Stimulated activated CD4-positive, alpha-beta T cell treated with anti-CD3 and anti-CD28 coated beads, Interleukin-4, amount 100 ng/mL, for 1 hour (primary cell): ENCODE measurements at places on chromosomes 2 and 18.

- DNase-seq = no peak
Measured at GRCh38 chr2:26873286-26873983, 25.5 kb downstream of the DPYSL5 start.

- no peak for DNase-seq
Measured at GRCh38 chr2:70771446-70771845, 3.4 kb upstream of the ADD2 start.

DNA sequence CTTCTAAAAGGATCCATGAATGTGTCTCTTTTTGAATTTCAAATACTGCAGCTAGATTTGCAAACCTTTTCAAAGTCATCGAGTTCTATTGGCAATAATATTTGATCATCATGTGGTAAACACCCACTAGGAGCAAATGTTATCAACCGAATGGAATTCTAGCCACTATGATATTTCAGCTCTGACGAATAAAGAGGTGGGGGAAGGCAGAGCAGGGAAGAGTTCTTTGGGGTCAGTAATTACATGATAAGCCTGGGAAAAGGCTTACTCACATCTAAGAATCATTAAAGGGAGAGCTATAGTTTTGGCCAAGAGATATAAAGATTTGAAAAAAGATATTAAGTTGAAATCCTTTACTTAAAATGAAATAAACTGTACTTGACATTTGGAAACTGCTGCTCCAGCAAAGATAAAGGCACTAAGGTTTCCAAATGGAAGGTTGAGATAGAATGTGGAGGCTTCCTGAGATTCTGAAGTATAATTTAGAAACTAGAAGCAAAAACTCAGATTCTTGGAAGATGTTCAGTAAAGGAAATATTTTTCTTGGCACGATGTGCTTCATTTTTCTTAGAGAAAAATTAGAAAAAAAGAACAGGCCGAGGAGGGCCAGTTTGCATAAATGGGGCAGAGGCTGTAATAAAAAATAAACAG is 104.7 kb upstream of the ARHGAP28 start:
- DNase-seq = no peak

DNA sequence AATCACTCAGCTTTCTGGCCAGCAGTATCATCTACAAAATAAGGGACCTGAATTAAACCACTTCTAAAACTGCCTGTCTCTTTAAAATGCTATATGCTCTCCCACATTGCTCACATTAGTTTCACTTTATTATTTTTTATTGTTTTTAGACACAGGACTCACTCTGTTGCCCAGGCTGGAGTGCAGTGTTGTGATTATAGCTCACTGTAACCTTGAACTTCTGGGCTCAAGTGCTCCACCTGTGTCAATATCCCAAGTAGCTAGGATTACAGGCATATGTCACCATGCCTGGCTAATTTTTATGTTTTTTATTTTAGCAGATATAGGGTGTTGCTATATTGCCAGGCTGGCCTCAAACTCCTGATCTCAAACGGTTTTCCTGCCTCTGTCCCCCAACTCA is 591.3 kb upstream of the ZNF804A start:
- DNase-seq = no peak

- DNase-seq = no peak
Measured at GRCh38 chr2:219511547-219512325, 2.5 kb upstream of the ASIC4 start.

DNA sequence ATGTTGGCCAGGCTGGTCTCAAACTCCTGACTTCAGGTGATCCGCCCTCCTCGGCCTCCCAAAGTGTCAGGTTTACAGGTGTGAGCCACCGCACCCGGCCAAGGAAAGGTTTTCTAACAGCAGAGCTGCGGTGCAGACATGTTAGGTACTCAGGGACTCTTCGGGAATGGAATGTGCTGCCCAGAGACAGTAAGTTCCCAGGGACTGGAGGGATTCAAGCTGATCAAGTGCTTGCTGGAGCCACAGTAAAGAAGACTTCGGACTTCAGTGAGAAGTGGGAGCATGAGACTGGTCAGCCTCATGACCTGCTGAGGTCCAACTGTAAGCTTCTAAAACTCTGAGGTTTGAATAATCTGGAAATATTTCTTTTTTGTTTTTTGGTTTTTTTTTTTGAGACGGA is 7.8 kb upstream of the DES start:
- no peak for DNase-seq

DNA sequence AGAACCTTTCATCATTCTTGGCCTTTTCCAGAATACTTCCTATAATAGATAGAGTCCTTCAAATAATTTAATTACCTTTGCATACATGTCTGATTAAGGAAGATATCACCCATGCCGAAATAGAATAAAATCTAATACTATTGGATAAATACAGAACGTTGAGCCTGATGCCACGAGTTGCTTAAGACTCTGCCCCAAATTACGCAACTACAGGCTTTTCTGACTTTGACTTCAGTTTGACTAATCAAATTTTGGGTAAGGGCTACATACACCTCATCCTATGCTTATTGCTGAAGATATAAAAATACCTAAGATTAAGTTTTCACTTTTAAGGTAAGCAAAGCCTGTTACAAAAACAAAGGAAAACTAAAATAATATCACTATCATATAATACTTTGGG is 1065.1 kb upstream of the NRXN1 start:
- no peak for DNase-seq

GRCh38 chr2:5720426-5720825 is 28.2 kb downstream of the SOX11 start:
- no peak for DNase-seq

GRCh38 chr2:191983591-191983990 is 136.7 kb upstream of the CAVIN2 start:
- no peak for DNase-seq

- DNase-seq = no peak
Measured at GRCh38 chr2:33730804-33731203, 131.7 kb upstream of the FAM98A start.

DNA sequence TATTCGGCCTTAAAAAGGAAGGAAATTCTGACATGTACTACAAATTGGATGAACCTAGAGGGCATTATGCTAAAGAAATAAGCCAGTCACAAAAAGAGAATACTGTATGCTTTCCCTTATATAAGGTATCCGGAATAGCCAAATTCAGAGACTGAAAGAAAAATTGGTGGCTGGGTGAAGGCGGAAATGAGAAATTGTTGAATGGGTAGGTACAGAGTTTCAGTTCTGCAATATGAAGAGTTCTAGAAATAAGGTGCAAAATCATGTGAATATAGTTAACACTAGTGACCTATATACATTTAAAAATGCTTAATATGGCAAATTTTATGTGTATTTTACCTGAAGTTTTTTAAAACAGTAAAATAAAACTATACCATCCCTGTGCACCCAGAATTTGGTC is 43.1 kb downstream of the RMP24 start:
- DNase-seq = no peak

DNA sequence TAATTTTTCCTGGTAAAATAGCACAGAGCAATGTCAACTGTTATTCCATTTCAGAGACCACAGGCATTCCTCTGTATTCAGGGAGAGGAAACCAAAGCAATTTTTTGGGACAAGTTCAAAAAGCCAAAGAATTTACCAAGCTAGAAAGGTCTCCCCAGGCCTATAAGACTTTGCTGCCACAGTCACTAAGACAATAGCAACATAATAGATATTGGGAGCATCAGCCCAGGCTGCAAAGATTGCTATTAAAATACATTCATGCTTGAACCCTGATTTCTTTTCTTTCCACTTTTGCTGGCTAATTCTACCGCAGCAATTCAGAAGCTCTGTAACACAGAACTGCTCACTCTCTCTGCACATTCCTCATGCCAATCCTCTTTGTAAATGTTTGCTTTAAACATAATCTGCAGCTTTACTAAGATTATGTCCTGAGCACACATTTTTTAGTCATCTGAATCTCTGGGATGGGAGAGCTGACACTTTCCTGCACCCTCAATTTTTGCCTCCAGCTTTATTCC is 76.3 kb downstream of the CLHC1 start:
- no peak for DNase-seq

GRCh38 chr2:177419274-177419673 is 26.7 kb downstream of the AGPS start:
- no peak for DNase-seq

- DNase-seq = no peak
Measured at GRCh38 chr2:136146564-136146963, 28.6 kb upstream of the CXCR4 start.
